ENCODE measurements at places on chromosomes 13 and 19. TPM values are rescaled to one million over a fixed set of nuclear protein-coding genes. Genes with fewer than 3 reads are reported as not detected.

Gene CUL4A
- 91.7 TPM for total RNA-seq

Gene GJA3
- 0.16 TPM for total RNA-seq

Gene PRSS57
- not detected for total RNA-seq

Gene ZNF790
- total RNA-seq, result 1.8 TPM

Gene KLF1
- total RNA-seq, result not detected

Gene CTXN1
- total RNA-seq, result 7.1 TPM
